ENCODE measurements at places on chromosomes 11 and 22.

DNA sequence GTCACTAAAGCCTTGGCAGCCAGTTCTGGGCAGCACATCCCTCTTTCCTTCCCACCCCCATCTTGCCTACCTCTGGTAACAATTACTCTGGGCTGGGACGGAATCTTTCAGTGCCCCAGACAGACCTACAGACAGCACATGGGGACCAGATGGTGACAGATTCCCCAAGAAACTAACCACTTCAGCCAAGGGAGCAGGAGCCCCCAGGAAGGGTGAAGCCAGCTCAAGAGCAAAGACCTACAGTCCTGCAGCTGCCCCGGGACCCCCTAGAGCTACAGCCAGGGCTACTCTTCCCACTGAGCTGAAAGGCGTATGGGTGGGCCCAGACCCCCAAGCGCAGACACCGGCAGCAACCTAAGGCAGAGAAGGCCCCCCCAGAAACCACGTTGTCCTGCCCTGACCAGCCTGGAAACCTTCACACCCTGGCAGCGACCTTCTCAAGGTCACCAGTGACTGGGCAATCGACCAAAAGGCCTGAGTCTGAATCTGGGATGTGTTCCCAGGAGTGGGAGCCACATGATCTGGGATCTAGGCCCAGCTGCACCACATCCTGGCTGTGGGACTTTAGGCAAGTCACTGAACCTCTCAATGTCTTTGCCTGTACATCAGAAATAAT lies 65.8 kb downstream of the LRRC32 start:
- DNase-seq: no peak

- no peak for DNase-seq
These were observed 908 bp downstream of the PLCB3 start for GRCh38 chr11:64252003-64252872.

DNA sequence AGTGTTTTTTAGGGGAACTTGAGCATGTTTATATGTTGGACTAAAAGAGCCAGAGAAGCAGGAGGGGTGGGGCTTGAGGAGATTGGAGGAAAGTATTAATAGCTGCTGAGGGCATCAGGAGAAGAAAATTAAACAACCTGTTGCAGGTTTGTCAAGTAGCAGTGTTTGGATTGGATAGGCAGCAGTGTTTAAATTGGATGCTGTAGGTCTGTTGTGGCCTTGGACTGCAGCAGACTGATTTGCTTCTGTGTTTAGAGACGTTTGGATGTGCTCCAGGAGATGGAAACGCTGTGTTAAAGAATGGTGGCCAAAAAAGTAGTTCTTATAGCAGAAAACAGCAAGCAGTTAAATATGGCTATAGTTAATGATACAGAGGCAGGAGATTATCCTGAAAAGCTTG lies 5.7 kb downstream of the EIF3L start:
- no peak for DNase-seq

- DNase-seq: no peak
These were observed 357.4 kb downstream of the INSC start for GRCh38 chr11:15471895-15472799.

DNA sequence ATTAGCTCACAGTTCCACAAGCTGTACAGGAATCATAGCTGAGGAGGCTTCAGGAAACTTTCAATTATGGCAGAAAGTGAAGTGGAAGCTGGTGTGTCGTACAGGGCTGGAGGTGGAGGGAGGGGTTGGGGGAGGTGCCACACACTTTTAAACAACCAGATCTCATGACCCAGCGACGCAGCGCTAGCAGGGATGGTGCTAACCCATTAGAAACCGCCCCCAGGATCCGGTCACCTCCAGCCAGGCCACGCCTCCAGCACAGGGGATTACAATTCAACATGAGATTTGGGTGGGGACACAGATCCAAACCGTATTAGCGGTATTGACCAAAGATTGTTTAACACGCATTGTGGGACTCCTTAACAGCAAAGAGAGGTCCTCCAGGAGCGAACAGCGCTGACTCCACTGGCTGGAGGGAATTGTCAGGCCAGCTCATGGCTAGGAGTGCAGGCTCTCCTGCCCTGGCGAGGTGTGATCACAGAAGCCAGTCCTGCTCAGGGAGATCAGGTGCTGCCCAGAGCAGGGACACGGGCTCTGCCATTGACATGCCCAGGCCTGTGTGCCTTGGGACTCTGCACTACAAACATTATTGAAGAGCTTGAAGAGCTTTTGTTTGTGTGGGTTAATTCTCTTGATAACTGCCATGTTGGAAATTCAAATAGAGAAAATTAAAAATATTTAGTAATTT lies 215.3 kb downstream of the TBC1D22A start:
- no peak for DNase-seq

DNA sequence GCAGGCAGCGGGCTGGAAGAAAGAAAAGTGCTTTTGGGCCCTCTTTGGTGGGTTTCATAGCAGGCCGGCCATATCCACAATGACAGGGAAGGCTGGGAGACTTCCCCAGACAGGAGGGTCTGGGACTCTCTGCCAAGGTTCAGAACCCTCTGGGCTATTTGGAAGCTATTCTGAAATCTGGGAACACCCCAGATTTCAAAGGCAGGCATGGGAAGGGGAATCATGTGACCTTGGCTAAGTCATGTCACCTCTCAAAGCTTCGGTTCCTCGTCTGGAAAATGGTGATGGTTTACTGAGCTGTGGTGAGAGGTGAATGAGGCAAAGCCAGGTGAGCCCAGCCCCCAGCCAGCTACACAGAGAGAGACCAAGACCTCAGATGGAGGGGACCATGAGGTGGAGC lies 4.6 kb downstream of the CASTOR1 start:
- DNase-seq: no peak

GRCh38 chr11:82747471-82747870 lies 13.8 kb upstream of the FAM181B start:
- DNase-seq: no peak

DNA sequence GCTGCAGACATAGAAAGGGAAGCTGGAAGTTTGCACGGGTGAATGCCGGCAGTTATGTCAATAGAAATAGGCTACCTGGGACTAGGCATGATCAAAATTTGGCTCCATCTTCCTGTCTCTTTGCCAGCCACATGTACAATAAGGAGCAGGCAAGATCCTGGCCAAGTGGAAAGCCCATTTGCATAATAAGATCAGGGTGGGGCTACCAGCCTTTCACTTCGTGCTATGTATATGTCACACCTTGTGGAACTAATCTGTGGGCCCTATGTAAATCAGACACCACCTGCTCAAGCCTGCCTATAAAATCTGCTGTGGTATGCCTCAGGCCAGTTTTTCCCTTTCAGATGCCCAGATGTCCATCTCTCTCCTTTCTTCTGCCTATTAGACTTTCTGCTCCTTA lies 79.3 kb upstream of the DRD2 start:
- no peak for DNase-seq

DNA sequence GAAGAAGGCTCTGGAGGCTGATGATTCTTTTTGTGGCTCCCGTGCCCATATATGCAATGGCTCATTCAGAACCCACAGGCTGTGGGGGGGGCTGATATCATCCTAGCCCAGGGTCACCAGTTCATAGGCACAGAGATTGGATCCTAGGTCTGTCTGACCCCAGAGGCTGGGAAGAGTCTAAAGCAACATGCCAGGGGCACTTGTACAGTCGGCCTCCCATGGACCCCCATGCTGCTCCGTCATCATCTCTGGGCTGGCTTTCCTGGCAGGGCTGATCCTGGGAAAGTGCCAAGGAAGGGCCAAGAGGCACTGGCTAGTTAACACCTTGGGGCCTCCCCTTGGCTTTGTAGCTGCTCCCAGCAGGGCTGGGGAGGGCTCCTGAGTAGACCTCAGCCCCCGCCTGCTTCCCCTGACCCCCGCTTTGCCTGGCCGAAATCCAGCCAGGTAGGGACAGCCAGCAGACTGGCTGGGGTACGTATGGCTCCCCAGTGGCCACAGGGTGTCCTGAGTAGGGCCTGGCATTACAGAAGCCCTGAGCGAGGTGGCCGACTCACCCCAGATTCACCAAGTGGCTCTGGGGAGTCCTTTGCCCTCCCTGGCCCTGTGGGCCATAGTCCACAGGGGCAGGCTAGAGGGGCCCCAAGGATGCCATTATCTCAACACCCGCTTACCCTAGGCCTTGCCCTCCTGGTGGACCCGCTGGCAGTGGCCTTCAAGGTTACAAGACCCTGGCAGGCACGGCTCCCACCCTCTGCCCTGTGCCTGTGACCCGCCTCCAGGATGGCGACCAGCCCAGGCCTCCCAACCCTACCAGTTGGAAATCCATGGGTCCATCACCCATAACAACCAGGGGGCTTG lies 22.5 kb downstream of the FADS3 start:
- DNase-seq: no peak

DNA sequence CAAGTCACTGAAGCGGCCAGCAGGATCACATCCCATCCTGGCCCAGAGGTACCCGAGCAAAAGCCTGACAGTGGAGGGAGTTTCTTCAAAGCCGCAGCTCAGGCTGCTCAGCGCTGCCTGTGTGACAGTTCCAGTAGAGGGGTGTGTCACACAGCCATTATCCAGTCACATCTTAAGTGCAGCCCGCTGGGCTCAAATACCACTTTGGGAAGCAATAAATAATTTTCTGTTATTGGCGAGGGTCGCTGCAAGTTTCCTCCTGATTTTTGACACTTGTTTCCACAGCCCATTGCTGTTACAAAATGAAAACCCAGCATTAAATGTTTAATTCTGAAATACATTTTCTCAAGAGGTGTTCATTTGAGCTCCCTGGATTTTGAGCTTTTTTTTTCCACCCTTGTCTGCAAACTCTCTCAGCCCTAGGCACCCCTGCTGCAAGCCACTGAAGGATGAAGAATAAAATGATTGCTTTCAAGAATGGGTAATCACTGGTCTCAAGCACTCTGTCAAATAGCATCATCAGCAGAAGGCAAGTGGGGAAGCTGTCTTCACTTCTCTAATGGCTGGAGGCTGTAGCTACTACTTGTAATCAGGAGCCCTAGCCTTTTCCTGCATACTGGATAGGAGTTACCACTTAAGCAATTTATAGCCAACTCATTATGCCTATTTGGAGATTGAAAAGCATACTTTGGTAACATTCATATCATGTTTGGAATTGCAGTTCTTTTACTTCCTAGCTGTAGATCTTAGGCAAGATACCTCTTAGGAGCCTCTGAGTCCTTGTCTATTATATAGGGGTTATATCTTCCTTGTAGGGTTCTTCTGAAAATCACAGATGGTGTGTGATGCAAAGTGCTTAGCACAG lies 373.7 kb downstream of the METTL15 start:
- no peak for DNase-seq

- DNase-seq: no peak
These were observed 7.0 kb upstream of the GAB2 start for GRCh38 chr11:78424334-78425270.

DNA sequence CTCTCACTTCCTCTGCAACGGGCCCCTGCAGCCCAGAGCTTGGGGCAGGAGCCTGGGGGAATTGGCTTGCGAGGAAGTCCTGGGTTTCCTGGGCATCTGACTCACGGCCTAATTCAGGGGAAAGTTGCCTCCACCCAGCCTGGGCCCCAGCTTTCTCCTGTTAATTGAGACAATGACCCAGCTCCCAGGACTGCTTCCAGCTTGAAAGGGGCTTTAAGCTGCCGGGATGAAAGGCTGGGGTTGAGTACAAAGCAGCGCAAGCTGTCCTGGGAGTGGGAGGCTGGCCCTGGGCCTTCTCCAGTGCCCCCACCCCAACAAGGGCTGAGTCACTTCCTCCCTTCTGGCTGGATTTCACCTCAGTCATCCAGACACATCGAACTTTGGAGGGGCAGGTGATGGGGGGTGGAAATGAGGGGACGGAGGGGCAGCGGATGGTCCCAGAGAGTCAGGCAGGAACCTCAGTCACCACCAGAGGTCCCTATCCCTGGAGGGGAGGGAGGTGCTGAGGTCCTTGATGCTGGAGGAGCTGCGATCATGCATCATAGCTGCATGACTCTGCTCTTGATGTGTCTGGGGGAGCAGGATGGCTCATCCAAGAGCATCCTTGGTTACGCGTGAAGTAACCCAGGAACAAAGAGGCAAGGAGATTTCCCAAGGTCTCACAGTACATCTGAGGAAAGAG lies 30.1 kb upstream of the OAF start:
- DNase-seq: no peak

DNA sequence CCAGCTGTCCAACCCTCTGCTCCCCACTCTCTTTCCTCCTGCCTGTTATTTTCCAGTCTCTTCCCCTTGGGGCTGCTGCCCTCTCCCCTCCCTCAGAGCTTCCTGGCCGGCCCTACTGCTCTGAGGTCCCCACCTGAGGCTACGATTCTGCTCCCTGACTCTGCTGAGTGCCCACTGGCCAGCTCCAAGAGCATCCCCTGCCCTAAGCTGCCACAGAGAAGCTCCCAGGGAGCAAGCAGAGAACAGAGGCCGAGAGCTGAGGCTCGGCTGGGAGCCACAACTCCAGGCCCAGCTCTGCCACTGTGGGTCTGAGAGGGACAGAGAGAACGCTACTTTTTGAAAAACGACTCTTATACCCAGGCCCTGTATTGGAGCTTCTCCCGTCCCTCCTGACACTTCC lies 61.1 kb downstream of the CHRDL2 start:
- DNase-seq: no peak
